GM04504 (cell line): ENCODE measurements at places on chromosomes 2 and 18.

GRCh38 chr2:172968061-172968469 lies 107.6 kb upstream of the MAP3K20 start:
- no peak for DNase-seq

GRCh38 chr2:169619946-169620345 lies 35.8 kb downstream of the PPIG start:
- DNase-seq: no peak

- no peak for DNase-seq
These were observed 71.4 kb downstream of the MARCHF4 start for GRCh38 chr2:216300906-216301305.

DNA sequence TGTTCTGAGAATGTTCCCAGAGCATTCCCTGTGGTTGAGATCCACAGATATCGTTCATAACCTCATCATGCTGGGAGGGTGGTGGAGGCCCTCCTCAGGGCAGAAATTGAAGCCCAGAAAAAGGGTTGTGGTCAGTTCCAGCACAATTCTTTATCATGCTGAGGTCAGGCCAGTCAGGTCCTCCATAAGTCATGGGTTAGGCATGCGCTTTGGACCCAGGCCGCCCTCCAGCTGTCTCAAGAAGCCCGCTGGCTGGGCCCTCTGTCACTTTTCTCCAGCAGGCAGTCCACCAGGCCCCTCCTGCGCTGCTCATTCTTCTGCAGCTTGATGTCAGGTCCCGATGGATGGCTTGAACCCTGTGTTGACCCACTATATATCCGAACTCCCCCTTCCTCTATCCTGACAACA lies 151.1 kb upstream of the NT5C1B start:
- DNase-seq: no peak

- no peak for DNase-seq
These were observed 257.2 kb upstream of the HDAC4 start for GRCh38 chr2:239657992-239658391.

DNA sequence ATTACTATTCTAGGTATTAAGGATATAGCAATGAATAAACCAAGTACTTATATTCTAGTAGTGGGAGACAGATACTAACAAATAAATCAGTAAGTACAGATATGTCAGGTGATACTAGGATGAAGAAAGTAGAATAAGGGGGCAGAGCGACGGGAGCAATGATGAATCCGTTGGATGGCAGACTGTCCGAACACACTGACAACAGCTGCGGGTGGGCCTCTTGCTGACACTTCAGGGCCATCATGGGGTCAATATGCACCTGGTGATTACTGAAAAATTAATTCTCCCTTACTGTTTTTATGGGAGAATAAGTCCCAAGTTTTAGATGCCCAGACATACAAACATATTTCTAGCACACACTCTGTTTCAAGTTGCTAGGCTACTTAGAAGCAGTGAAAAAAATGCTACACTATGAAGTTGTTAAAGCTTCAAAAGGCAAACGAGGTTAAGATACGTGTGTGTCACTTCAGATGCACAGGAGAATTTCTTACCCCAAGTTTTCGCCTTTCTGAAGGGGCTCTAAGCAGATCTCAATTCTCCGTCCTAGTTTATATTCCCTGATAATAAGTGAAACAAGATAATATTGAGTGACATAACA lies 78.7 kb downstream of the USP40 start:
- no peak for DNase-seq

DNA sequence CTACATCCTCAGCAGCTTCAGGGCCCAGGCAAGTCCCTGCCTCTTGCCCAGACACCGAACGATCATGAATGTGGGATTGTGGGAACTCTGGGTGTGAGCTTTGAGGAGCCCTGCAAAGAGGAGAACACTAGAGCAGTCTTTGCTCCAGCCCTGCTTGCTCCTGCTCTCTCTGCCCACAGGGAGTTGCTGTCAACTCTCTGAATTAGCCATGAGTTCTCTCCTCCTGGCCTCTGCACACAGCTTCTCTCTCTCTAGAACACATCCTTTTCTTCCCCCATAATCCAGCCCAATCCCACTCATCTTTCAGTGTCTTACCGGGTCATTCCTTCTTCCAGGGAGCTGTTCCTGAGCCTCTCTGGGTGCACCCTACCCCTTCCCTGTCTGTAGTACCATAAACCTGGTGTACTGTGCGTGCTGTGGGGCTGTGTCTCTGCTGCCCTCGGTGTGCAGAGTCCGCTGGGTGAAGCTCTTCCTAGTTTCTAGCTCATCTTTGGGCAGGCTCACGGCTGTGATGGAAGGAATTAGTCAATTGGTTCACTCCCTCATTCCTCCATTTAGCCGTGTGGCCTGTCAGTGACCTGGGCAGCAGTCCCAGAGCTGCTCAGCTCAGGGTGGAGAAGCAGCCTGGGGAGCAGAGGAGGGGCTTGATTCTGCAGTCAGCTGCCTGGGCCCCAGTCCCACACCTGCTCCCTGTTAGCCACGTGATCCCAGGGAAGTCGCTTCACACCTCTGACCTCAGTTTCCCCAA lies 132.9 kb upstream of the HDAC4 start:
- peak; percentile 7 for DNase-seq

- no peak for DNase-seq
These were observed 12.1 kb downstream of the YES1 start for GRCh38 chr18:799943-800342.

DNA sequence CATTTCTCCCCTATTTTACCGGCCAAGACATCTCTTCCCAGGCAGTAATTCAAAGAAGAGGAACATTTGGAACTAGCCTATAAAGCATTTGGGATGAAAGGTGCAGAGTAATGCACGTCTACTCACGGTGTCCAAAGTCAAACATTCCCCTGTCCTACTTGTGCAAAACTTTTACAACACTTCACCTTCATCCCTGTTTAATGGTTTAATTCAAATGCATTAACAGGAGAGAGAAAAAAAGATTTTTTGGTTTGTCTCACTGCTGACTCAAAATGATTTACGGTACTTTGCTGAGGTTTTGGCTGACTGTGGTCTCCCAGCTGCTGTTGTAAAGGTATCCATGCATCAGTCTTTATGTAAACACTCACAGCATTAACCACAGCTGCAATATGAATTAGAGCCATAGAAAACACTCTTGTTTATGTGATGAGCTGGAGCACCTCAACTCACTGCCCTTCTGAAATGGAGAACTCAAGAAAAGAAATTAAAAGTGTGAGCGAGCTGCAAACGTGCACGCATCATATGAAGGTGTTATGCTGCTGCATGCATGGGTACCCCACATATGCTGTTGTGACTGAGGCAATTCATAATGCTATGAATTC lies 220.5 kb downstream of the PIEZO2 start:
- DNase-seq: no peak

DNA sequence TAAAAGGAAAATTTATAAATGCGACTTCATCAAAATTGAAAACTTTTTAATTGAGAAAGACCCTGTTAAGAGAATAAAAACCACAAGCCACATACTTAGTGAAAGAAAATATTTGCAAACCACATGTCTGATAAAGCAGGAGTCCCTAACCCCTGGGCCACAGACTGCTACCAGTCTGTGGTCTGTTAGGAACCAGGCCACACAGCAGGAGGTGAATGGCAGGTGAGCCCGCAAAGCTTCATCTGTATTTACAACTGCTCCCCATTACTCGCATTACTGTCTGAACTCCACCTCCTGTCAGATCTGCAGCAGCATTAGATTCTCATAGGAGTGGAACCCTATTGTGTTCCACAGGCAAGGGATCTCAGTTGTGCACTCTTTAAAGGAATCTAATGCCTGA lies 95.5 kb upstream of the CRACDL start:
- DNase-seq: no peak

- DNase-seq: no peak
These were observed 35.8 kb downstream of the SCTR start for GRCh38 chr2:119488245-119489214.

- DNase-seq: no peak
These were observed 131.4 kb upstream of the HAAO start for GRCh38 chr2:42923580-42924417.

DNA sequence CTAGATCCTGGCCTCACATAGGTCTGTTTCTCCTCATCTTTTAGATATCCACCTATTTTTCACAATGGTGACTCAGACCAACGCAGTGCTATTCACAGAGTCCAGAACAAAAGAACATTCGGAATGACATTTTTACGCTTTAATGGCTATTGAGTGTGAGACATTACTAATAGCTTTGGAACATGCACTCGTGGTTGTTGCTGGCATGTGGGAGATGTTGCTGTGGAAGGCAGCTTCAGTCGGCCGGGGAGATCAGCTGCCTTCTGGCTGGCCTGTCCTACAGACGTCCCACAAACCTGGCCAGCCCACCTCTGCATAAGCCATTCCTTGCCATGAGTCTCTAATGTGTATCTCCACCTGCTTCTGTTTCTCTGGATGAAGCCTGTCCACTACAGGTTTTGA lies 3.4 kb downstream of the MBP start:
- peak; percentile 87 for DNase-seq

GRCh38 chr2:48232351-48232750 lies 297.6 kb upstream of the STON1 start:
- no peak for DNase-seq

DNA sequence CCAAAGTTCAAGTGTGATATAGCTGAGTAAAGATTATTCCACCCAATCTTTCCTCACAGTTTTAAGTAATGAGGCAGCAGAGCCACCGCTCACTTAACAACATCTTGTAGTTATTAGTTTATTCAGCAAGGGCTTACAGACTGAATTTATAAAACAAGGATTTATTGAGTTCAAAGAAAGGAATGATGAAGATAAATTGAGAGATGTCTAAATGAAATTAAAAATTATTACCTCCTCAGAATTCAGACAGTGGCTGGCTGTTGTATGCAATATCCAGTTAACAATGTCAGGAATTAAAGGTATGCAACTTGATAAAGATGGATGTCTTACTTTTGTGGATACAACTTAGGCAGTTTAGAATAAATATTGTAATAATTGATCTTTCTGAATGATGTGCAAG lies 927.3 kb upstream of the CDH2 start:
- DNase-seq: no peak

DNA sequence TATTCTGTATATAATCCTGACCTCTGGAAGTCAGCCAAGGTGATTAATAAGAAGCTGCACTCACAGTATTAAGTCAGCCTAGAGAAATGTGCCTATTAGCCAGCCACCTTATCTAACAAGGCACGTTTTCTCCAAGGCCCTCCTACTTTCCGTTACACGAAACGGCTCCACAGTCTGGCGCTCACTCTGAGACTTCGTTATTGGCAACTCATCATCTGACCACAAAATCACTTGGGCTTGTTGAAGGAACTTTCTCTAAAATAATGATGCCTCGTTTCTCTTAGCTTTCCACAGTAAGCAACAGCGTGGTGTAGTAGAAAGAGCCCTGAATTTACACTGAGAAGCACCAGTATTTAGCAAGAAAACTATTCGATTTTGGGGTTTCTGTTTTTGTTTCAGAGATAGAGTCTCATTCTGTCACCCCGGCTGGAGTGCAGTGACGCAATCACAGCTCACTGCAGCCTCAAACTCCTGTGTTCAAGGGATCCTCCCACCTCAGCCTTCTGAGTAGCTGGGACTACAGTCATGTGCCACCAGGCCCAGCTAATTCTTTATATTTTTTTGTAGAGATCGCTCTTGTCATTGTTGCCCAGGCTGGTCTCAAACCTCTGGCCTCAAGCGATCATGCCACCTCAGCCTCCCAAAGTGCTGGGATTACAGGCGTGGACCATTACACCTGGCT lies 53.6 kb upstream of the SLC14A1 start:
- no peak for DNase-seq

DNA sequence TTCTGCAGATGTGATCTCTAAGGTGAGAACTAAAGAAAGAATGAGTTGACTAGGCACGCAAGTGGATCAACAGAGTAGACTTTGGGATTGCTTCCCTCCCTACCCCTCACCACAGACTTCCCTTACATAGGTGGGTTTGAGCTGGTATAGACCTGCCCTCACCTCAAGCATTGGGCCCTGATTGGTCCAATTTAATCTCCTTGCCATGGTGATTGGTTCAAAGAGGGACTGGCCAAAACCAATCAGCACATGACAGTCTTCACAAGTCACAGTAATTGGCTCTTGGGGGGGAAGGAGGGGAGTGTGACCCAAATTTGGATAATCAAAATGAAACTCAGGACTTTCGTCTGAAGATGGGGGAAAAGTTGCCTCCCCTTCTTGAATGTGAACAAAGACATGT lies 36.6 kb upstream of the LNPK start:
- DNase-seq: no peak

GRCh38 chr2:45289997-45290709 lies 280.9 kb upstream of the SIX2 start:
- no peak for DNase-seq

DNA sequence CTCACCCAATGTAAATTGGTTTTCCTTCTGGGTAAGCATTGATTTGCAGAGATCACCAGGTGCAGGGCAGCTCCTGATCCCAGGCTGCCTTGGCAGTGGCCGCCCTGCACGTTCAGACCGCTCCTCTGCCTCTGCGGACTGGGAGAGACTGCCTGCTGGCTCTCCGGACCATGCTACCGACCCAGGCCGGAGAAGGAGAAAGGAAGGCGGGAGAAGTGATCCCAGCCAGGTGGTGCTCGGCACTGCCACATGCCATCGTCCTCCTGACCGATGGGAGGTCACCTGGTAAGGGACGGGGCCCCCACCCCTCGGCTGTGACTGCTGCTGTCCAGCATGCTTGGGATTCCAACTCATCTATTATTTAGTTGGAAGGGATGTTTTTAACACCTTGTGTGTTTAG lies 108.1 kb upstream of the POU3F3 start:
- no peak for DNase-seq

GRCh38 chr2:10564876-10565445 lies 116.8 kb upstream of the ODC1 start:
- DNase-seq: no peak

- DNase-seq: no peak
These were observed 49.7 kb upstream of the CCDC85A start for GRCh38 chr2:56133931-56134629.

- DNase-seq: no peak
These were observed 1323.2 kb upstream of the DDX18 start for GRCh38 chr2:116491292-116491691.

GRCh38 chr2:237122214-237122666 lies 36.6 kb downstream of the COPS8 start:
- peak; percentile 40 for DNase-seq

- no peak for DNase-seq
These were observed 217.7 kb upstream of the SMAD7 start for GRCh38 chr18:49168281-49168985.

DNA sequence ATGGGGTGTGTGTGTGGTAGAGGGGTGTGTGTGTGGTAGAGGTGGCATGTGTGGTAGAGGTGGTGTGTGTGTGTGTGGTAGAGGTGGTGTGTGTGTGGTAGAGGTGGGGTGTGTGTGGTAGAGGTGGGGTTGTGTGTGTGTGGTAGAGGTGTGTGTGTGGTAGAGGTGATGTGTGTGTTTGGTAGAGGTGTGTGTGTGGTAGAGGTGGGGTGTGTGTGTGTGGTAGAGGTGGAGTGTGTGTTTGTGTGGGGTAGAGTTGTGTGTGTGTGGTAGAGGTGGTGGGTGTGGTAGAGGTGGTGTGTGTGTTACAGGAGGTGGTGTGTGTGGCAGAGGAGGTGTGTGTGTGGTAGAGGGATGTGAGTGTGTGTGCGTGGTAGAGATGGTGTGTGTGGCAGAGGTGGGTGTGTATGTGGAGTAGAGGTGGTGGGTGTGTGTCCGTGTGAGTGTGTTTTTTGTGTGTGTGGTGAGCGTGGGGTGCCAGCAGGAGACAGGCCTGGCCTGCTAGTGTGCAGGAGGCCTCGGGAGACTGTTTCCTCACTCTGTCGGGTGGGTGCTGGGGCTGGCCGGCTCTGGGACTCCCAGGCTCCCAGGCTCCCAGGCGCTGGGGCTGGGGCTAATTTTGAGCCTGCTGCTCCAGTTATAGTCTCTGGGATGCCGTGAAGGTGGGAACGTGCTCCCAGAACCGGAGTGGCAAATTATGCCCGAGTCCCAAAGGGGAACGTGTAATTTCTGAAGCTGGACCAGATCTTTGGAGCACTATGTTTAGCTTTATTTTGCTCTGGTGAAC lies 165.2 kb downstream of the DYSF start:
- no peak for DNase-seq

GRCh38 chr2:9236867-9237266 lies 30.3 kb downstream of the ASAP2 start:
- no peak for DNase-seq
